Epithelial cell of proximal tubule (primary cell): ENCODE measurements at places on chromosomes 6 and 20.

DNA sequence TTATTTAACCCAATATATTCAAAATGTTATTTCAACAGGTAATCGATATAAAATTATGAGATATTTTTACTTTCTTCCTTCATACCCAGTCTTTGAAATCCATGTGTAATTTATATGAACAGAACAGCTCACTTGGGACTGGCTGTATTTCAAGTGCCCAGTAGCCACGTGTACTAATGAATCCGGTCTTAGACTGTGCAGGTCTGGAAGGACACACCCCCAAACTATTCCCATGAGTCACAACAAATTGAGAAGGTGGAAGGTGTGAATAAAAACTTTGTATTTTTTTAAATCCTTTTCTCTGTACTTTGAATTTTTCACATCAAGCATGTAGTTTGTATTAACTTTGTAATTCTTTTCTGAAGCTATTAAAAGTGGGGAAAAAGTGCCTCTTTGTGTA is 2.8 kb downstream of the UNC5CL start:
- no peak for DNase-seq

DNA sequence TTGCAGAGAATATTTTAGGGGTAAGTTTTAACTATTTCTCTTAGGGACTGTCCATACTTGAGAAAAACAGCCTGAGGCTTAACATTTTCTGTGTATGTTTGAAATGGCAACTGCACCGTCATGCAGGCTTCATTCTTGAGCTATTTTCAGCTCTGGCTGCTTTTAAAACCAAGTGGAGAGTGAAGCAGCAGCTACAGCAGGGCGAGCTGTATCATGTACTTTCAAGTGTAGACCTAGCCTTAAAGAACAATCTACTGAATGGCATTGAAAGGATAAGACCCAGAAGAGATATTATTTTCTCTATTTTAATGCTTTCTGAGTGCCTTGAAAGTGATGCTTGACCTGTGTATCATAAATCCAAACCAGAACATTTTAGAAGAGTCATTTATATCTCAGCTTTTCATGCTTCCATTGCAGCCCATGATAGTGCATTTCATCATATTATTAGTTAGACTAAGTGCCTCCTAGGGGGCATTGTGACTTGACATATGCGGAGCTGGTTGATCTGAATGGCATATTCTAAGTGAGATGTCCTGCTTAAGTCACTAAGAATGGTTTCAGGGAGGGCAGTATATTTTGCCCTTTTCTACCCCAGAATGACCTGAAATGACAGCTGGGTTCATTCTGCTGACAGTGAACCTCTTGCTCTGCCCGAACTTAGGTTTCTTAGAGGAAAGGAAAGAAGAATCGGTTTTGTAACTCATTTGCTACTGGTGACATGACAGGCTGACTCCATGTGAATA is 85.3 kb downstream of the NKAIN2 start:
- DNase-seq: no peak

DNA sequence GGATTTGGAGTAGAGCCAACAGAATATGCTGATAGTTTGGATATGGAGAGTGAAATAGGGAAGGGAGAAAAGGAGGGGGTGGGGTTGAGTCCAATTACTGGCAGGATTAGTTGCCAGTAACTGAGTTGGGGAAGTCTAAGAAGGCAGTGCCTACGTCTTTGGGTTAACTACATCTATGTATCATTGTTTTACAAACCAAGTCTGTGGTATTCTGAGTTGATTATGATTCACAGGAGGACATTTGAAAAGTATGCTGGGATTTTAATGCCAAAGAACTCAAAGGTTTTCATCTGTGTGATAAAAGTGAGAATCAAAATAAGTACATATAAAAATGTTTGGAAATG is 14.7 kb downstream of the DSE start:
- DNase-seq: no peak

- no peak for DNase-seq
These were observed 23.7 kb upstream of the TMEM14A start for GRCh38 chr6:52647199-52647598.

DNA sequence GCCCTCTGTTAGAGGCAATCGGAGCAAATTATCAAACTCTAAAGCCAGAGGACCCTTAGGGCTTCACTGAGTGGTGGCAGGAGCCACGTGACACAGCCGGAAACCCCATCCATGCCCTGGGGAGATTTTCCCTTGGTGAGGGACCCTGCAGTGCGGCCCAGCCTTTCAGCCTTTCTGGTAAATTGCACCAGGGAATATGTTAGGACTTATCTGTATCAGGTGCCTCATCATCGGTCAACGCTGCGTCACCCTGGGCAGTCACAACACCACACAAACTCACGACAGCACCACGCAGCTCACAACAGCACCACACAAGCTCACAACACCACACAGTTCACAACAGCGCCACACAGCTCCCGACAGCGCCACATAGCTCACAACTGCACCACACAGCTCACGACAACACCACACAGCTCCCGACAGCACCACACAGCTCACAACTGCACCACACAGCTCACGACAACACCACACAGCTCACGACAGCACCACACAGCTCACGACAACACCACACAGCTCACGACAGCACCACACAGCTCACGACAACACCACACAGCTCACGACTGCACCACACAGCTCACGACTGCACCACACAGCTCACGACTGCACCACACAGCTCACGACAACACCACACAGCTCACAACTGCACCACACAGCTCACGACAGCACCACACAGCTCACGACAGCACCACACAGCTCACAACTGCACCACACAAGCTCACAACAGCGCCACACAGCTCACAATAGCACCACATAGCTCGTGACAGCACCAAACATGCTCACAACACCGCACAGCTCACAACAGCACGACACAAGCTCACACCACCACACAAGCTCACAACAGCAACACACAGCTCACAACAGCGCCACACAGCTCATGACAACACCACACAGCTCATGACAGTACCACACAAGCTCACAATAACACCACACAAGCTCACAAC is 199.0 kb downstream of the DLL1 start:
- no peak for DNase-seq

DNA sequence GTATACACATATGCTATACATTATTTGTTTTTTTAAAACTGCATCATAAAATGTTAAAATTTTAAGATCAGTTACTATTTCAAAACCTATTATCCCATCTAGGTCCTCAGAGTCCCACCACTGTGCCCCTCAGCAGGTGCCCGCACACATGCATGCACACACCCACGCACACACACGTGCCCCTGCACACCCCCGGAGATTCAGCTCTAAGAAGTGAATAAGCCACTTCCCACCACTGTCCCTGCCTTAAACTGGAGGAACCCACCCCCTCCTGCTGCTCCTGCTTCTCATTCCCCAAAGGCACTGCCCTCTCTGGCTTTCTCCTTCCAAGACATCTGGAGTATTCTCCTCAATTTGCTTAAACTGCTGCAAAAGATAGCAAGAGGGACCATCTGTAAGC is 5.4 kb upstream of the FAM210B start:
- DNase-seq: no peak

GRCh38 chr20:59864726-59865125 is 68.7 kb downstream of the SYCP2 start:
- DNase-seq: no peak

GRCh38 chr20:40741507-40742106 is 52.6 kb upstream of the MAFB start:
- DNase-seq: peak; percentile 3

GRCh38 chr20:5065879-5066383 is 53.8 kb downstream of the PCNA start:
- peak; percentile 88 for DNase-seq

DNA sequence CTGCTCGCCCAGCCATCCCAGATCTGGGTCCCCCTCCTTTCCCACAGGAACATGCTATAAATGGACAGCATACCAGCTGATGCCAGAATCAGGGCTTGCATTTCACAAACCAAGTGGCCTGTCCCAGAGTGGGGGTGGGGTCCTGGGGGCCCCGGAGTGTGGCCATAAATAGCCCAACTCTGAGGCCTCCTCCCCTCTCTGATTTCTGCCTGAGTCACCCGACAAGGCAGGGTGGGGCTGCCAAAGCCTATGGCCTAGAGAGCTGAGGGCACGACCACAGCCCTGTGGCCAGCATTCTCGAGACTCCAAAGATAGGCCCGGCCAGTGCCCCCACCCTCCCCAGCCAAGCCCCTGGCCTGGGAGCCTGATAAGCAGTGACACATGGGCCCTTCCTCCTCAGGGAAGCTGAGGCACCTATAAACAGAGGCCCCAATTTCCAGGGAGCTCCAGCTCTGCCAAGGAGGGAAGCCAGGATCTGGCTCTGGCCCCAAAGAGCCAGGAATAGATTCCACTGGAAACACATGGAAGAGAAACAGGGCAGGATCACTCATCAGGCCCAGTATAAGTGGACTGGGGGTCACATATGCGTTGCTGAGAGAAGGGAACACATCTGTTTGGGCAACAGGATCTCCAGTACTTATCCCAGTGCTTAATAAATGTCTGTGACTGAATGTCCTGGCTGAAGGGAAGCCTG is 20.3 kb downstream of the SNTA1 start:
- no peak for DNase-seq

- DNase-seq: no peak
These were observed 410 bp downstream of the SYNE1 start for GRCh38 chr6:152636609-152637295.

GRCh38 chr6:99402448-99402847 is 8.5 kb upstream of the COQ3 start:
- DNase-seq: no peak

GRCh38 chr20:60057123-60057865 is 99.1 kb downstream of the CDH26 start:
- DNase-seq: no peak

- no peak for DNase-seq
These were observed 53.3 kb upstream of the TNFRSF21 start for GRCh38 chr6:47362857-47363461.

- no peak for DNase-seq
These were observed 85.6 kb downstream of the GPR6 start for GRCh38 chr6:110063594-110064263.

GRCh38 chr6:31712296-31712695 is 2.9 kb upstream of the LY6G6D start:
- no peak for DNase-seq

DNA sequence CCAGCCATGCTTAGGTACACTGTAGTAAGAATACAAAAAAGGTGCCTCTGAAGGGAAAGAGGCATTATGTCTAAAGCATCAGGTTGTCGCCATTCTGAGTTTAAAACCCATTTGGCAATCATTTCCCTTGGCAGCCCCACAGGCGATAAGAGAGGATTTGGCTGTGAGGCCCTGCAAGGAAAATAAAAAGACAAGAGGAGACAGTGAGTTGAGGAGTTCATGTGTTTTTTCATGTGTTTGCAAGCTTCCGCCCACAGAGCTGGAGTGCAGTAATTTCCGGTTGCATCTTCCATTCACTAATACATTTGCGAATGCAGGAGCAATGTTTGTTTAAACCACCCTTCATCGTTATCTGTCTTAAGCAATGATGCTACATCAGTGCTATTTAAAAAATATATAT is 138.5 kb upstream of the SOX4 start:
- no peak for DNase-seq

DNA sequence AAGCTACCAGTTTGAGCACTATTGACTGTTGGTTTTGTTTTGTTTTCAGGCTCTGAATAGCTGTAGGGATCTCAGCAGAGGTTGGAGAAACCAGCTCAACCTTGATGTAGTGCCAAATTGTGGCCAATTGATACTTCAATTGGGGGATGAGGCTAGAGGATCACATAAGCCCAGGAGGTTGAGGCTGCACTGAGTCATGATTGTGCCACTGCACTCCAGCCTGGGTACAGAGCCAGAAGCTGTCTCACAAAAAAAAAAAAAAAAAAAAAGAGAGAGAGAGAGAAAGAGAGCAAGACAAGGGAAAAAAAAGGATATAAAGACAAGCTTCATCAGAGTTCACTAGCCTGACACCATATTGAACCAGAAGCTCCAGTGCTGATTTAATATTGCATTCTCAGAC is 702.1 kb downstream of the FRK start:
- no peak for DNase-seq

GRCh38 chr6:37239950-37240713 is 17.4 kb upstream of the TBC1D22B start:
- DNase-seq: peak; percentile 98

DNA sequence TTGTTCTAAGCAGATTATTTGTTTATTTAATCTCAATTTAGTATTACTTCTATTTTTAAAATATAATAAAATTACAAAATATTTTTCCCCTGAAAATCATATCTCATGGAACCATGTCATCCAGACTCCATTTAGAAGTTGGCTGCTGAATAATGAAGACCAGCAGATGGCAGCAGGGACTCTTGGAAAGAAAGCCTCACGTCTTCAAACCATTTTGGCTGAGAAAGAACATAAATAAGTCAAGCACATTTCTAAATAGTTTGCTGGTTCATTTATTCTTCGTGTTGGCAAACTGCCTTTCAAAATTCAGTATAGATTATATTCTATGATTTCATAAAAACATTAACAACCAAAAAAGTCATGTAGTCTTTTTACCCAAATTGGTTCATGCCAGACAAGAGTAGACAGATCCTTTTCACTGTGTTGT is 71.7 kb downstream of the RCAN2 start:
- peak; percentile 15 for DNase-seq

- DNase-seq: no peak
These were observed 201.0 kb downstream of the PRL start for GRCh38 chr6:22095836-22096235.

GRCh38 chr6:133108419-133108818 is 132.7 kb upstream of the EYA4 start:
- DNase-seq: no peak

- DNase-seq: no peak
These were observed 572.9 kb upstream of the NOX3 start for GRCh38 chr6:156028335-156029131.

DNA sequence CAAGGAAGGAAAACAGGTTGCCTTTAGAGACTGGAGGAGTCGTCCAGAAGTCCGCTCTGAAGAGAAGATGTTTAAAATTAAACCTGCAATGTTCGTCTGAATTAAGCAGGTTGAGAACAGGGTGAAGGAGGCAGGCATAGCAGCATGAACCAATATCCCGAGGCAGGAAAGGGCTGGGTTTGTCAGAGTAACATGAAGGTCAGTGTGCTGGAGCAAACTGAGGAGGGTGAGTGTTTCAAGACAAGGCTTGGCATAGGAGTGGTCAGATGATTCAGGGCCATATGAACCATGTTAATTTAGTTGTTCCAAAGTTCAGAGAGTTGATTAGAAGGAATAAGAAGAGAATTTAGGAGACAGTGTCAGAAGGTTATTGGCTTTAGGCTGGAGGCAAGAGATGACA is 93.3 kb downstream of the UTRN start:
- no peak for DNase-seq

DNA sequence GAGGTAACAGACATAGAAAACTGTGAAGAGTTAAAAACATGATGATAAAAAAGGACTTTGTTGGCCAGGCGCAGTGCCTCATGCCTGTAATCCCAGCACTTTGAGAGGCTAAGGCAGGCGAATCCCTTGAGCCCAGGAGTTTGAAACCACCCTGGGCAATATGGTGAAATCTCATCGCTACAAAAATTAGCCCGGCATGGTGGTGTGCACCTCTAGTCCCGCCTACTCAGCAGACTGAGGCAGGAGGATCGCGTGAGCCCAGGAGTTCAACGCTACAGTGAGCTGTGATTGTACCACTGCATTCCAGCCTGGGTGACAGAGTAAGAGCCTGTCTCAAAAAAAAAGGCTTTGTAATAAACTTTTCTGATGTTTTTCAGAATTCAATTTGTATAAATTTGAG is 60.1 kb downstream of the GFOD1 start:
- no peak for DNase-seq
